ENCODE measurements at places on chromosomes 3 and 15.
A peak's percentile ranks its signal among the peaks of the same experiment; 100 is the strongest.

DNA sequence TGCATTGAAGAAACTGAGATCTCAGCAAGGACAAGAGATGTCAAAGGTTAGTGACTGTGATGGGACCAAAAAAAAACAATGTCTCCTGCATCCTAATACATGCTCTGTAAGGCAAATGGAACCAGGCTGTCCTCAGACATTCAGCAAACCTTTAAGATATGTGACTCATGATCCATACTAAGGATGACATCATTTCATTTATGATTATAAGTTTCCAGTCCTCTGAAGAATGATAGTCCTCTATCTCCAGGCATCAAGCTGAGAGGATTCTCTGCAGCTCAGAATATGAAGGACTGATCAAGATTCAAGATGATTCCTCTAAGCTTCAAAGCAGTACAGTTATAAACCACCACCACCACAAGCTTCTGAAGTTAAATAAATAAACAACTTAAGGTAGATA, 47.6 kb downstream of the SSR3 start:
- H3K4me3 ChIP-seq, result no peak overlapping the region
- peaks cover 6% of the 10 kb centered on the region for H3K4me1 ChIP-seq
- peak; percentile 26 for DNase-seq
- H3K27ac ChIP-seq, result no peak overlapping the region

DNA sequence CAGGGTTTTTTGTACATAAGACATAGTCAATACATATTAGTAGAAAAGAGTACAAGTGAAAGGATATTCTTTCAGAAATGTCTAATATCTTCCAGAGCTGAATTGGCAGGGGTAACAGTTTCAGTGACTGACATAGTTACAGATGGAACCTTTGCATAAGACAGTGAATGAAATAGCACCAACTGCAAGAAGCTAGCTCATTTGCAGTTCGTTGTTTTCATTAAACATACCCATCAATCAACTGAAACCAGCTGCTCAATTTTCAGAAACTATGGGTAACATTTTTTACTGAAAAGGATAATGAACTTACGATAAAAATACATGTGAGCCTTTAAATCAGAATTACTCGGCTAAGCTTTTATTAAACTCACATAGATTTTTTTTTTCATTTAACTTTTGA, 93.9 kb upstream of the EPHA3 start:
- H3K4me3 ChIP-seq, result no peak overlapping the region
- H3K4me1 ChIP-seq, result no peaks in the 10 kb centered on the region
- no peak overlapping the region for H3K27ac ChIP-seq

DNA sequence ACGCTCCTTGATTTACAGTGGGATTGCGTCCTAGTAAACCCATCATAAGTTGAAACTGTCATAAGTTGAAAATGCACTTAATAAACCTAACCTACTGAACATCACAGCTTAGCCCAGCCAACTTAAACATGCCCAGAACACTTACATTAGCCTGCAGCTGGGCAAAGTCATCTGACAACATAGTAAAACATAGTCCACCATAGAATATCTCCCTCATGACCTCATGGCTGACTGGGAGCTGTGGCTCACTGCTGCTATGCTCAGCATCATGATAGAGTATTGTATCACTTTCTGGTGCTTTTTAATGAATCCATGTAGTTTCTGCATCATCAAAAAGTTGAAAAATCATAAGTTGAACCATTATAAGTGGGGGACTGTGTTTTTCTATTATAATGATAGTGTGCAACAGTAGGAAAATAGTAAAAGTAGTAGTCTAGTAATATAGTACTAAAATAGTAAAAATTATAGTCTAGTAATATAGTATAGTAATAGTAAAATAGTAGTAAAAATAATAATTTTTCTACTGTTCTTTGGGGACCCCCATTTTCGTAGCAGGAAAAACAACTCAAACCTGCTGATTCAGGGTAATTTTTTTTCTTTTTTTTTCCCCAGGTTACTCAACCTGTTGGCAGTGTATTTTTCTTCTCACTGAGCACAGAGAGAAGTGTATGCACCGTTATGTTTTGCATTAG, 233.5 kb downstream of the MYRIP start:
- no peaks in the 10 kb centered on the region for H3K4me1 ChIP-seq
- H3K36me3 ChIP-seq, result no peaks in the 10 kb centered on the region
- no peaks in the 10 kb centered on the region for H3K27me3 ChIP-seq
- H3K4me3 ChIP-seq, result no peak overlapping the region
- H3K27ac ChIP-seq, result no peak overlapping the region

DNA sequence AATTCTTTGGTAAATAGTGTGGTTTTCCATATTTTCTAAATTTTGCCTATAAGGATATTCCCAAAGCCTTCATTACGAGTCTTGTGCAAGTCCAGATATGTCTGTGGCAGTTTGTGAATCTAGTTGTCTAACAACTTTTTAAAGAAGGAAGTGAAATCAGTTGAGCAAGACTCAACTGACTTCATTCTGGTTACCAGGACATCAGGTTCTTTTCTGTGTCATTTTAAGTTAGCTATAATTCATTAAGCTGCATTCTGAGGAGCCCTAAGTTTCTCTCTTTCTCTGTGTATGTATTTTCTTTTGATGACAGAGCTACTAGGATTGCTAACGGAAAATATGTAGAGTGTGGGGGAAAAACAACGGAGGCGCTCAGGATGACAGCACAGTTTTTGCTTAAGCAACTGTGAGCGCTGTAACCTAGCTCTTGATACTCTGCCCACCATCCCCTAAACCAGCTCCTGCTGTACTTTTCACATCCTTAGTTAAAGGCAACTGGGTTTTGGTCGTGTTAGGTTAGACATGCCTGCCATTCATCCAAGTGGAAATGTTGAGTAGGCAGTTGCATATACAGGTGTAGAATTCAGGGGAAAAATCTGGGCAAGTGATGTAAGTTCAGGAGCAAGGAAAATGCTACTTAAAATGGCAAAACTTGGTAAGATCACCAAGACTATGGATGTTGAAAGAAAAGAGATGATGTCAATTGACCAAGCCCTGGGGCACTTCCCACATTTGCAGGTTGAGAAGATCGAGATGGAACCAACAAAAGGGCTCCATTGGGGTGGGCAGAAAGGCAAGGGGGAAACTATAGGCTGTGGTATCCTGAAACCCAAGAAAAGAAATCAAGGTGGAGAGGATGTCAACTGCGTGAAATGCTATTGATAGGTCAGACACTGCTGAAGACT, 9.2 kb downstream of the MFSD1 start:
- H3K4me1 ChIP-seq, result no peaks in the 10 kb centered on the region
- no peaks in the 10 kb centered on the region for H3K27me3 ChIP-seq
- no peaks in the 10 kb centered on the region for H3K36me3 ChIP-seq
- no peak overlapping the region for H3K4me3 ChIP-seq
- DNase-seq, result no peak

DNA sequence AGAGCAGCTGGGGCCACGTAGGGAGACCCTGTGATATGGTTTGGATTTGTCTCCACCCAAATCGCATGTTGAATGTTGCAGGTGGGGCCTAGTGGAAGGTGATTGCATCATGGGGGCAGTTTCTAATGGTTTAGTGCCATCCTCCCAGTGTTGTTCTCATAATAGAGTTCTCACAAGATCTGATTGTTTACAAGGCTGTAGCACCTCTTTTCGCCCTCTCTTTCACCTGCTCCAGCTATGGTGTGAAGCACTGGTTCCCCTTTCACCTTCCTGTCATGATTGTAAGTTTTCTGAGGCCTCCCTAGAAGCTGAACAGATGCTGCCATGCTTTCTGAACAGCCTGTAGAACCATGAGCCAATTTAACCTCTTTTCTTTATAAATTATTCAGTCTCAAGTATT, 198.9 kb upstream of the CBLB start:
- no peak for DNase-seq
- no peaks in the 10 kb centered on the region for H3K36me3 ChIP-seq
- H3K4me1 ChIP-seq, result no peaks in the 10 kb centered on the region
- H3K27ac ChIP-seq, result no peak overlapping the region
- H3K4me3 ChIP-seq, result no peak overlapping the region

GRCh38 chr3:113695786-113696645, at the start of gene USF3:
Gene USF3 (minus strand): TSS chr3:113696642. CDS start chr3:113674878, 21,764 bp downstream.
- DNase-seq, result peak; percentile 77
- peak within 1 kb of the TSS; percentile 84 for H3K27ac ChIP-seq
- H3K4me3 ChIP-seq, result peak within 1 kb of the TSS; percentile 63

GRCh38 chr3:50630877-50631276, 13.9 kb downstream of the MAPKAPK3 start:
- peaks cover under 1% of the 10 kb centered on the region for H3K4me1 ChIP-seq
- no peak overlapping the region for H3K4me3 ChIP-seq
- no peak for DNase-seq

- peak overlapping the region; percentile 66 for H3K4me3 ChIP-seq
- peaks cover 7% of the 10 kb centered on the region for H3K4me1 ChIP-seq
- no peak overlapping the region for H3K27ac ChIP-seq
- H3K27me3 ChIP-seq, result no peaks in the 10 kb centered on the region
- no peak for DNase-seq
Observed at GRCh38 chr3:97765336-97765735, 778 bp downstream of the ARL6 start.

GRCh38 chr3:128971421-128972100, 22.3 kb downstream of the CFAP92 start:
- no peaks in the 10 kb centered on the region for H3K36me3 ChIP-seq
- H3K4me1 ChIP-seq, result no peaks in the 10 kb centered on the region
- H3K27me3 ChIP-seq, result no peaks in the 10 kb centered on the region
- no peak overlapping the region for H3K27ac ChIP-seq
- DNase-seq, result no peak
- H3K4me3 ChIP-seq, result no peak overlapping the region

DNA sequence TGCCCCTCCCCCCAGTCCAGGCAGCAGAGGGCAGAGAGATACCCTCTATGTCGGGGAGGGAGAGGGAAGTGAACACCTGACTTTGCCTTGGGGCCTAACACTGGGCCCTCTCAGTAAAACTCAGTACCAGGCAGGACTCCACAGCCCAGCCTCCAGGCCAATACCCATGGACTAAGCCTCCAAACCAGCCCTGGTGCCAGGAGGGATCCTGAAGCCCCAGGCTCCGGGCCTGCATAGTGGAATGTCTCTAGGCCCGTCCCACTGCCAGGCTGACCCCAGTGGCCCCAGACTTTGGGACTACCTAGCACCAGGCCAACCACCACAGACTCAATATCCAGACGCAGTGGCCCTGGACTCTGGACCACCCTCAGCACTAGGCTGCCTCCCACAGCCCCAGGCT, 46.6 kb downstream of the CRYGS start:
- H3K4me1 ChIP-seq, result no peaks in the 10 kb centered on the region
- no peaks in the 10 kb centered on the region for H3K27me3 ChIP-seq
- no peak for DNase-seq
- H3K27ac ChIP-seq, result no peak overlapping the region

GRCh38 chr3:134839990-134840389, 44.9 kb downstream of the EPHB1 start:
- DNase-seq, result no peak
- no peak overlapping the region for H3K4me3 ChIP-seq
- no peak overlapping the region for H3K27ac ChIP-seq
- peaks cover 20% of the 10 kb centered on the region for H3K27me3 ChIP-seq

DNA sequence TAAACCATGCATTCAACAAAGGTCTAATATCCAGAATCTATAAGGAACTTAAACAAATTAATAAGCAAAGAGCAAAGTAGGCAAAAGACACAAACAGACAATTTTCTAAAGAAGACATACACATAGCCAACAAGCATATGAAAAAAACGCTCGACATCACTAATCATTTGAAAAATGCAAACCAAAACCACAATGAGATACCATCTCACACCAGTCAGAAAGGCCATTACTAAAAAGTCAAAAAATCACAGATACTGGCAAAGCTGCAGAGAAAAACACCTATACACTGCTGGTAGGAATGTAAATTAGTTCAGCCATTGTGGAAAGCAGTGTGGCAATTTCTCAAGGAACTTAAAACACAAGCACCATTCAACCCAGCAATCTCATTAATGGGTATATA, 53.8 kb downstream of the FSIP1 start:
- H3K36me3 ChIP-seq, result no peaks in the 10 kb centered on the region
- no peak overlapping the region for H3K4me3 ChIP-seq
- no peak for DNase-seq
- H3K27ac ChIP-seq, result no peak overlapping the region

- no peaks in the 10 kb centered on the region for H3K27me3 ChIP-seq
- peaks cover 6% of the 10 kb centered on the region for H3K4me1 ChIP-seq
- no peak for DNase-seq
- no peak overlapping the region for H3K27ac ChIP-seq
Observed at GRCh38 chr15:69237718-69238117, 61.0 kb upstream of the PAQR5 start.

GRCh38 chr3:12875857-12876836, 34.8 kb upstream of the RPL32 start:
- no peak for DNase-seq
- no peak overlapping the region for H3K4me3 ChIP-seq
- H3K36me3 ChIP-seq, result no peaks in the 10 kb centered on the region
- H3K27me3 ChIP-seq, result no peaks in the 10 kb centered on the region

DNA sequence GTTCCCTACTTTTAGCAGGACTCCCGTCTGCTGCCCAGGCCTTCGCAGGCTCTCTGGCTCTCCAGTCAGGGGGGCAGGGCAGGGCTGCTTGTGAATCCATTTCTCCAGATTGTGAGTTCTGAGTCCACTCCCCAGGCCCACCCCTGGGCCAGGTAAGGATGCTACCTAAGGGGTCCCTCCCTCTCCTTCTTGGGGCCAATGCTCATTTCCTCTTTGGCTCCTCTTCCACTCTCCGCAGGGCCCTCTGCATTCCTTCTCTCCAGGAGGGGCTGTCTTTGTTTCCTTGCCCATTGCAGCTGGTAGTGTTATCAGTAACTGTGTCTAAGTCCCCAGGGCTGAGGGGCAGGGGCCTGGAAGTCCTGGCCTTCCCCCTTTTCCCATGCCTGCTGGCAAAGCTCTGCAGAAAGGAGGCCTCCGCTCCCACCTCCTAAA, 13.0 kb upstream of the CACNA2D2 start:
- no peak overlapping the region for H3K4me3 ChIP-seq
- H3K36me3 ChIP-seq, result no peaks in the 10 kb centered on the region
- DNase-seq, result no peak
- H3K27ac ChIP-seq, result no peak overlapping the region

Data from A673 (cell line).